Inflammatory macrophage treated with lipopolysaccharide for 1 hour (primary cell): ENCODE measurements at places on chromosomes 1 and 21.

DNA sequence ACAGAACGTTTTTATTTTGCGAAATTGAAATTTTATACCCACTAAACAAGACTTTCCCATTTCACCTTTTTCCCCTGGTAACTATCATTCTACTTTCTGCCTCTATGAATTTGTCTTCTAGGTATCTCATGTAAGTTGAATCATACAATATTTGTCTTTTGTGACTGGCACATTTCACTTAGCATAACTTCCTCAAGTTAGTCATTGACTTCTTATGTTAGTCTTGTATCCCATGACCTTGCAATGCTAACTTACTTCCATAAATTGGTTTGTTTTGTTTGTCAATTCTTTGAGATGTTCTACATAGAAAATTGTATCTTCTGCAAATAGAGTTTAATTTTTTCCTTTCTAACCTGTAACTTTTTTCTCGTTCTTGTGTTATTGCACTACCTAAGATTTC is 26.9 kb downstream of the SH3BP5L start:
- peak; percentile 73 for DNase-seq

DNA sequence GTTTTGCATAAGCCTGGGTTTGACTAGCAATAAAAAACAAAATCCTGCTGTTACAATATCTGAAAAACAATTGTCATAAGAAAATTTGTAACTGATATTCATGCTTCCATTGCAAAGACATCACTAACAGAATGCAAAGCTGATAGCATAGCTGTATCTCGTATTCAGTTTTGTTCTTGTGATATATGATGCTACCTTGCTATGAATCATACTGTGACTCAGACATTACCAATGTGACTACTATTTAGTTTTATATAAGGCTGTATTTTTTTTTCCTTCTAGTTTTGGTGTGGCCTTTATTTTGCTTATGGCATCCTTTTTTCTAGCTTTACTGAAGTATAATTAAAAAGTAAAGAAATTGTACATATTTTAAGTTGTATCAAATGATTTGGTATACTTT is 1381.8 kb downstream of the MRPL39 start:
- DNase-seq, result no peak

GRCh38 chr1:32234792-32235191 is 12.2 kb upstream of the FAM167B start:
- DNase-seq, result no peak

DNA sequence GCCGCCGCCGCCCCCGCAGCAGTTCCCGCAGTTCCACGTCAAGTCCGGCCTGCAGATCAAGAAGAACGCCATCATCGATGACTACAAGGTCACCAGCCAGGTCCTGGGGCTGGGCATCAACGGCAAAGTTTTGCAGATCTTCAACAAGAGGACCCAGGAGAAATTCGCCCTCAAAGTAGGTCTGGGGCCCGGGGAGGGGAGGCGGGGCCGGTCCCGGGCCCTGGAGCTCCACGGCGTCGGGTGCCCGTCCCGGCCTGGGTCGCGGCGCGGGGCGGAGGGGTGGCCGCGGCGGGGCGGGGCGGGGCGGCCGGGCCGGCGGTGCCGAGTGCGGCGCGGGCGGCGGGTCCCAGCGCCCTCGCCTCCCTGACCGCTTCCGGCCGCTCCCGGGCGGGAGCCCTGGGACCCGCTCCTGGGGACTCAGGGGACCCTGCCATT is 646 bp downstream of the MAPKAPK2 start:
- DNase-seq, result peak; percentile 50

- DNase-seq, result no peak
Observed at GRCh38 chr1:227303662-227304061, 14.6 kb downstream of the CDC42BPA start.

DNA sequence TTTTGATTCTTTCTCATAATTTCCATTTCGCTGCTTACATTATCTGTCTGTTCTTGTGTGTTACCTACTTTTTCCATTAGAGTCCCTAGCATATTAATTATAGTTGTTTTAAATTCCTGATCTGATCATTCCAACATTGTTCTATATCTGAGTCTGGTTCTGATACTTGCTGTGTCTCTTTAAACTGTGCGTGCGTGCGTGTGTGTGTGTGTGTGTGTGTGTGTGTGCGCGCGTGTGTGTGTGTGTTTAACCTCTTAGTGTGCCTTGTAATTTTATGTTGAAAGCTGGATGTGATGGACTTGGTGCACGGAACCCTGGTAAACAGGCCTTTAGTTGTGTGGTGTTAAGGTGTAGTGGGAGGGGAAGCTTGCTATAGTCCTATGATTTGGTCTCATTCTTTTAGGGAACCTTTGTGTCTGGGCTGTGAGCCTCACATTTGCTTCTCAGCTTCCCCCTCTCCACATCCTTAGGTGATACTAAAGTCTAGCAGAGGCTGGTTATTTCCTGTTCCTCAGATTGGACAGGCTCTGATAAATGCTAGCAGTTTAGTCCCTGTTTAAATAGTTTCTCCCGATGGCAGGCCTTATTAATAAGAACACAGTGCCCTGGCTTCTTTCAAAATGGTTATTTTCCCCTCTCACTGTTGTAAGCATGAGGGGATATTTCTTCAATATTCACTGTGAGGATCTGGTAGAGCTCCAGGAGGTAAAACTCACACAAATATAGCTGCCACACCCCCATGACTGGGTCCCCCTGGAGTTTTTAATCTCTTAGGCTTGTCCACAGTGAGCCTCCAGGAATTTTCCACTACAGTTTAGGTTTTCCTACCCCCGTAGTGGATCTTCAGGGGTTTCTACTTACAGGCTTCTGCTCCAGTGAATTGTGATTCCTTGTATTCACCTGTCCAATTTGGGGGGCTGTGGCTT is 118.3 kb downstream of the GALNT2 start:
- no peak for DNase-seq

GRCh38 chr1:228911225-228912210 is 176.2 kb downstream of the RHOU start:
- no peak for DNase-seq

DNA sequence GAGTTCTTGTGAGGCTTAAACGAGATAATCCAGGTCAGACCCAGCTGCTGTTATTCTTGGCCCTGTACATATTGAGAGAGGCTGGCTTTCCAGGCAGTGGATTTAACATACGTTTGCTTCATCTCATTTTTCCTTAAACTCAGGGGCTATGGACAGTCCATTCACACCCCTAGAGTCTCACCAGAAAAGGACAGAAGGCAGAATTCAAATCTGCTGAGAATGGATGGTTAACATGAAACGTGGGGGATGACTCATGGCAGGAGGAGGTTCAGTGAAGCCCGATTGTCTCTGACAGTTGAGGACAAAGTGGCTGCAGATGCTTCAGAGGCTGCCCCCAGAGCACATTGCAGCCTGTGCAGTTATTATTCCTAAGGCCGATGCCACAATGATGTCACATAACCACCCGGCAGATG is 39.5 kb downstream of the TGFB2 start:
- DNase-seq, result no peak

GRCh38 chr1:81606656-81607055 is 194.1 kb upstream of the ADGRL2 start:
- no peak for DNase-seq
